NCI-H1092 (cell line): ENCODE measurements at places on chromosomes 6 and 20.

DNA sequence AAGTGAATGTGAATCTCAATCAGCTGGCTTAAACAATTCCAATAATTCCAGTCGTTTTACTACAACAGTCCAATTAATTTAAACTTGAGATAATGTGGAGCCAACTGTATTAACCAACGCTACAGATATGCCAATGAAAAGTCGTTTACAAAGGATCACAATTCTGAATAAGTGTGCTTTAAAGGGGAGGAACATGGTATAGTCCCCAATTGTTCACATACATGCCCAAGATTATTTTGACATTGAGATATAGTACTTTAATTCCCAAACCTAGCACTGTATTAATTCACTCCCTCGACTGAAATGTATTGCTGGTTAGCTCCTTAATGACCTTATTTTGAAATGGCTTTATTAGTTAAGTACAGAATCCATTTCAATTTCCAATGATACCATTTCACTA, 2.5 kb downstream of the AKIRIN2 start:
- no peak for DNase-seq

GRCh38 chr6:129667621-129668020, 42.4 kb downstream of the ARHGAP18 start:
- no peak for DNase-seq

DNA sequence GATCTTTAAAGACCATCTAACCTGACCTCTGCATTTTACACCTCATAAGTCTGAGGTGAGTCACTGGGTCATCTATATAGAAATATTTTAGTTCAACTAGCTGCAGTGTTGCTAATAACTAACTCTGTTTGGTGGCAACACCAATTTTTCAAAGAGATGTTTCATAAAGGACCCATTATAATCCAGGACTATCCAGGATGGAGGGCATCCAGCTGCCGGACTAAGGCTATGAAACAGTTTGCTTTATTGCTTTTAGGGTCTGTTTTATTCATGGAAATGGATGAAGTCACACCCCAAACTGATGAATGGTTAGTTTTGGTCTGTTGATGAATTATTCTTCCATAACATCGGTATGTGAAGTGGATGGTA, 204.2 kb upstream of the GMDS start:
- DNase-seq: no peak

DNA sequence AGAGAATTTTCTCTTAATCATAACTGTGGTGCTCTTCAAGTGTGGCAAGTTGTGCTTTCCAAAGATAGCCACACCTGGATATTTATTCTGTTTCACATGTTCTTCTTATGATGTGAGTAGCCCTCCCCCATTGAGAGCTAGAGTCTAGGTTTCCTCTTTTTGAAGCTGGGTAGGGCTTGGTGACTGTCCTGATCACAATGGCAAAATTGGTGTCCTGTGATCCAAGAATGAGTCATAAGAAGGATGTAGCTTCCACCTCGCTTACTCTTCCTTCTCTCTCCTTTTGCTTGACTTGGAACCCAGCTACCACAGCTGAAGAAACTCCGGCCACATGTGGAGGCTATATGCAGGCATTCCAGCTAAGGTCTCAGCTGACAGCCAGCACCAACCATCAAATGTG, 7.4 kb upstream of the IGF2R start:
- no peak for DNase-seq

DNA sequence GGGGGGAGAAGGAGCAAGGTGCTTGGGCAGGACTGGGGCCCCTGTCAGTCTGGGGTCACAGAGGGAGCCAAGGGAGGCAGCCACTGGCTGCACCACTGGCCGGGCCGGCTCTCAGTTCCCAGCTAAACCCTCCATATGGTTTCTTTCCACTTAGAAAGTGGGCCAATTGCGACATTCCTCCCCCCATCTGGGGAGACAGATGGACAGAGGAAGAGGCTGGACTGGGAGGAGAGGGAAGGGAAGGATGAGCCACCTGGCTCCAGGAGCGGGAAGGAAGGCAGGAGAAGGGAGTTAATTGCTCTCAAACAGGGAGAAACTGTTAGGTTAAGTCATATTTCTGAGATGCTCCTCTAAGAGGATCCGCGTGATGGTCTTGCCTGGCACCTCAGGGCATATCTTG, 82.2 kb downstream of the GRM4 start:
- no peak for DNase-seq
